Kidney tubule cell (primary cell): ENCODE measurements at places on chromosomes 16 and 17.

GRCh38 chr16:24009955-24010354 lies 174.2 kb downstream of the PRKCB start:
- DNase-seq: no peak

- peak; percentile 28 for DNase-seq
Measured at GRCh38 chr17:31825961-31826691, 32.9 kb downstream of the COPRS start.

GRCh38 chr17:44356241-44356640 lies 7.4 kb downstream of the FAM171A2 start:
- DNase-seq: no peak

- DNase-seq: peak; percentile 40
Measured at GRCh38 chr17:14737984-14738651, 437.2 kb downstream of the HS3ST3B1 start.

- DNase-seq: no peak
Measured at GRCh38 chr16:75535211-75535843, 581 bp downstream of the CHST5 start.

DNA sequence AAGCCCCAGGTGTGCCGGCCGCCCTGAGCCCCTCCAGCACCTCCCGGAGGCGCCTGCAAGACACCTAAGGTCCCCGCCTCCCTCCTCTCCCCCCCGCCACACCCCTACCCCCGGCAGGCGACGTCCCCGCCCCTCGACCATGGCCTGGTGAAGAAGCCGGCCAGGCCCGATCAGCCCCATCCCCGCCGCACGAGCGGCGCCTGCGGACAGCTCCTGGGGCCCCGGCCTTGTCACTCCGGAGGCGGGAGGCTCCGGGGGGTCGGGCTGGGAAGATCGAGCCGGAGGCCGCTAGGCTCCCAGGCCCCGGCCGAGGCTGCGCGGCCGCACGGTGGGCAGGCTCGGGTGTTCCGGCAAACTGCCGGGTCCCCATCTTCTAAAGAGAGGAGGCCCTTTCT lies 405 bp upstream of the ACE start:
- DNase-seq: peak; percentile 13

- DNase-seq: no peak
Measured at GRCh38 chr17:22161376-22161775, 469.1 kb downstream of the KCNJ18 start.
